ENCODE measurements at places on chromosomes 16 and 17.

GRCh38 chr17:80204626-80205468, 15.3 kb downstream of the SGSH start:
- no peak for DNase-seq

- no peak for DNase-seq
These were observed 137.8 kb downstream of the CYB561 start for GRCh38 chr17:63308272-63308671.

- no peak for DNase-seq
These were observed 78.8 kb downstream of the GNAO1 start for GRCh38 chr16:56269811-56270684.

DNA sequence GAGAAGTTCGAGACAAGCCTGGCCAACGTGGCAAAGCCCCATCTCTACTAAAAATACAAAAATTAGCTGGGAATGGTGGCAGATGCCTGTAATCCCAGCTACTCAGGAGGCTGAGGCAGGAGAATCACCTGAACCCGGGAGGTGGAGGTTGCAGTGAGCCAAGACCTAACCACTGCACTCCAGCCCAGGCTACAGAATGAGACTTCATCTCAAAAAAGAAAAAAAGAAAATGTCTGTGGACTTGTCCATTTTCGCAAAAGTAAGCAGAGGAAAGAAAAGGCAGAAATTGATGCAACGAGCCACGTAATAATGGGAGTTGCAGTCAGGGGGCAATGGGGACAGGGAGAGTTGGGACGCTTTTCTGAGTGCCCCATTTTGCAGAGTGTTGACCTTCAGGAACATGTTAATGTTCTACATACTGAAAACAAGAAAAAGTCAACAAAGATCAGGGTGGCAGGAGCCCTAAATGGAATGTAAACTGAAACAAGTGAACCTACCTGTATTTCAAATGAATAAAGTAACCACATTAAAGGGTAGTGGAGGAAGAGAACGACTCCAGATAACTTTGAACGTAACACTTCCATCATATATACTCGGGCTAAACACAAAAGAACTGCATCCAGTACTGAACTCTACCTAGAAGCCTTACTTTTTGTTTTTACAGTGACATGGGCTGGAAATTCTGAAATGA, 76.4 kb downstream of the CNGB1 start:
- no peak for DNase-seq

GRCh38 chr16:9885876-9886275, 296.4 kb downstream of the GRIN2A start:
- no peak for DNase-seq

DNA sequence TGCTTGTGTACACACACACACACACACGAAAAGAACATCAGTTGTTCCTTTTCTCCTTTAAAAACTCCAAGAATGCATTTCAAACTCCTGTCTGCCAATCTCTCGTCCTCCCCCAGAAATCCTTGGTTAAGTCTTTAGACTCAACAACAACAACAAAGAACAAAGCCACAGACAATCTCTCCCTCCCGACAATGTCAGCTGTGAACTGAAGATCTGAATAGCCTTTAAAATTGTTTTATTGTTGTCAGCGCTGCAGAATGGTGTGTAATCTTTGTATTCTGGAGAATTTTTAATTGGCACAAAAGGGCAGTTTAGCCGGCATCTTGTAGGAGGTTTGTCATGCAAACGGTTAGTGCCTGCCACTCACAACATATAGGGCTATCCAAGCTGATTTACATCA, 219.5 kb downstream of the MSI2 start:
- no peak for DNase-seq

DNA sequence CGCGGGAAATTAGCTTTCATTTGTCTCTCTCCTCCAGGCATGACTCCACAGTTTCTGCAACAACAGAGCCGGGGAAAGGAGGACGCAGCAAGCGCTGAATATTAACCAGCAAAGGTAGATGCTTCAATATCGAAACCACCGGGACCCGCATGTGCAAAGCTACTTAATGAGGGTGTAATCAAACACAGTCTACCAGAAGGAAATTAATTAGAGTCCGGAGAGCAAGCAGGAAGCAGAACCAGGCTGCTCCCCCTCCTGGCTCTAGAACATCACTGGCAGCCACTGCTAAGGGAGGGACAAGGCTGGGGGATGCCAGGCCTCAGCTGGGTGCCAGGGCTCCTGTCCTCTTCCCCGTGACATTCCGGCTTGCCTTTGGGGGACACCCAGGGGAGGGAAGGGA, 21.7 kb downstream of the LRRC75A start:
- no peak for DNase-seq

DNA sequence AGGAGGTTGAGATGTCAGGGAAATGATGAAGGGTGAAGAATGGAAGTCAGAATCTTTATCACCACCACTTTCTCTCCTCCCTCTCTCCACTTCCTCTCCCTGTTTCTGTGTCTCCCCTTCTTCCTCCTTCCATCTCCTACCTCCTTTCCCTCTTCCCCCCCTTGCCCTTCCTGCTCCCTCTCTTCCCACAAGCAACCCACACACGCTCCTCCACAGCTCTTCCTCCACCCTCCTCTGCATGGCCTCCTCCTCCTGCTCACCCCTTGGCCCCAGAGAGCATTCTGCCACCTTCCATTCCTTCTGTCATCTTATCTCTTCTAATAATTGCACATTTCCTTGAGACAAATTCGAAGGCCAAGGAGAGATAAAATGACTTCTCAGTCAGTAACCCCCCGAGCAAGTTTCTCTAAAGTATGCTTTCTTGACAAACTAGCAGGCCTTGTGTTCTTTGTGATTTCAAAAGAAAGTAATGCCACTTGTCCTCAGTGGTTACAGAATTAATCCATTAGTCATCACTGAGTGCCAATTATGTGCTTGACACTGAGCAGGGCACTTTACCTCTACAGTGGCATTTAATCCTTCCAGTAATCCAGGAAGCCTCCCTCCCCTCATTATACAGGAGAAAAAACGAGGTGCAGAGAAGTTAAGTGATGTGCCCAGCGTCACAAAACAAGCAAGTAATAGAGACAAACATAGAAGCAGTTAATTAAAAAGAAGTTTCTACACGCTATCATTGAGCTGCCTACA, 72.3 kb upstream of the CCL1 start:
- no peak for DNase-seq

GRCh38 chr17:66548158-66548557, 245.7 kb downstream of the PRKCA start:
- no peak for DNase-seq

DNA sequence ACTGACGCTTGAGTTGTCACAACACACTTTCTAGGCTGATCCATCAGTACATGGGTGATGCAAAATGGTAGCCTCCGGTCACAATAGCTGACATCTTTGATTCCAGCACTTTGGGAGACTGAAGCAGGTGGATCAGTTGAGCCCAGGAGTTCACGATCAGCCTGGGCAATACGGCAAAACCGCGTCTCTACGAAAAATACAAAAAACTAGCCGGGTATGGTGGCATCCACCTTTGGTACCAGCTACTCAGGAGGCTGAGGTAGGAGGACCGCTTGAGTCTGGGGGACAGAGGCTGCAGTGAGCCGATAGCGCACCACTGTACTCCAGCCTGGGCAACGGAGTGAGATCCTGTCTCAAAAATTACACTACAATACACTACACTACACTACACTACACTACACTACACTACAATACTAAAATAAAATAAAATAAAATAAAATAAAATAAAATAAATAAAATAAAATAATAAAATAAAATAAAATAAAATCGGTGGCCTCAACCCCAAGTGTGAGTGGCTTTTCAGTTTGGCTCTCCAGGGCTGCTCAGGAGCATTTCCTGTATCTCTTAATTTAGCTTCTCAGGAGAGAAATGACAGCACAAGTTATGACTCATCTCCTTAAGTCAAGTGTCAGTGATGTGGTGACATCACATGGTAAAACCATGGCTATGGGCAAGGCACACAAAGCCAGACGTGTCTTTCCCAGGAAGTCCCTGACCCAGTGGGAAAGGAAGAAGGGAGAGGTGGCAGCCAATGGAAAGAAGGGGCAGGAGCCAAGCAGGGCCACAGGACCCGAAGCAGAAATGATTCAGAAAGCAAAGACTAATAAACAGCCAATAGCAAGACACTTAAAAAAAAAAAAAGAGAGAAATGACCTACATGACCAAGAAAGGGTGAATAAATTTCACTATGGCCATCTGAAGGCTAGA, 75.3 kb upstream of the TBC1D3K start:
- DNase-seq: no peak

GRCh38 chr16:86517652-86518258, 7.4 kb downstream of the FOXF1 start:
- DNase-seq: no peak

DNA sequence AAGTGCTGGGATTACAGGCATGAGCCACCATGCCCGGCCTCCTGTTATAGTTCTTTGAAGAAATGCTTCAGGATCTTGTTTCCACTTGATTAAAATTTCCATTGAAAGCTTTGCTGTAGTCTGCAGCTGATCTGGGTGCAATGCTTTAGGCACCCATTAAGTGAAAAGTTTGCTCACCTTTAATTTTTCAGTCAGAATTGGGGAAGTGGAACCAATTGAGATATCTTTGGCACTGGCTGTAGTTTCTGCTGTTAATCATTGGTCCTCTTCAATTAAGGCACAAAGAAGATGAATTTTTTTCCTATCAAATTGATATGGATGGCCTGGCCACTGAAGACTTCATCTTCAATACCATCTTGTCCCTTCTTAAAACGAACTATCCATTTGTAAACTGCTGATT, 336.1 kb upstream of the TBX2 start:
- DNase-seq: no peak

DNA sequence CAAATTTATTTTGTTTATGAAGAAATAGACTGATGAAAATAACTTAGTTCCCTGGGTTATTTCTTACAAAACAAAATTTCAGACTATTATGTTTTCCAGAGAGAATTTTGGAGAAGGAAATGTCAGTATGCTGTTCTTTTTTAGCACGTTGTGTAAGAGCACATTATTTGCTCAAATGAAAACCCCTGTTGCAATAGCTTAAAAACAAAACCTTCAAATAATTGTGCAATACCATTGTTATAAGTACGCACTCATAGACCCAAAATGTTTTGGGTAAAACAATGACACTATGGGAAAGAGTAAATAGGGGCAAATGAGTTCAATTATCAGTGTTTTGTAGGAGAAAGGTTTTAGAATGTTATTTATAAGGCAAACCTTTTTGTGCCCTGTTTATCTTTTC, 18.2 kb downstream of the VMP1 start:
- no peak for DNase-seq

DNA sequence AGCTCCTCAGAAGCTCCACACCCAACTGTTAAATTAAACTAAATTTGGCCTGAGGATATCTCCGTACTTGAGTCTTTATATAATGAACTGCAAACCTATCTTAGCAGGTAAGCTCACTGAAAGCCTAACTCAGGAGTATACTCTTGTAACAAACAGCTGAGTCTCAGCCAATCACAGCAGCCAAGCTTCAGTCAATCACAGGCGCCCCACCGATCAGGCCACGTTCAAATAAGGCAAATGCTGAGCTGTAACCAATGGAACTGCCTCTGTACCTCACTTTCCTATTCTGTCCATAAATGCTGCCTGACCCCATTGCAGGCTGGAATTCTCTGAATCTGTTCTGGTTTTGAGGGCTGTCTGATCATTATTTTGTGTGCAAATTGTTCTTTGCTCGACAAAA, 93.0 kb upstream of the CES5A start:
- no peak for DNase-seq

GRCh38 chr16:65142276-65142675, 20.4 kb upstream of the CDH11 start:
- no peak for DNase-seq

- DNase-seq: peak; percentile 25
These were observed at the start of gene MMP28 for GRCh38 chr17:35795007-35795870. MMP28 (minus strand) TSS chr17:35795641; CDS start chr17:35795377, 264 bp downstream.

DNA sequence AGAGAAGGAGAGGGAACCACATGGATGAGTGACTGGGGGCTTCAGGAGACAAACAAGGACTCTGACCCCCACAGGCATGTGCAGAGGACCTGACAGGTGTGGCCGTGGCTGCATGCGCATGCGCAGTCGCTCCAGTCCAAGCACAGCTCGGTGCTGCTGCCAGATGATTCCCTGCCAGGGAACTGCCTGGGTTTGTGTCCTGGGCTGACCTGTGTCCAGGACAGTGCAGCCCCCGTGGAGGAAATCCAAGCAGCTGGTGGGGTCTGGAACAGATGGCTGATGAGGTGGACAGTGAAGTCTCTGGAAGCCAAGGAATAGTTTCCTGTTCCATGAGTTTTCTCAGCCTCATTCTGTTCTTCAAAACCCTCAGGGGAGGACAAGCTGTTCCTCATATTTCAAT, 27.3 kb downstream of the LASP1 start:
- no peak for DNase-seq

DNA sequence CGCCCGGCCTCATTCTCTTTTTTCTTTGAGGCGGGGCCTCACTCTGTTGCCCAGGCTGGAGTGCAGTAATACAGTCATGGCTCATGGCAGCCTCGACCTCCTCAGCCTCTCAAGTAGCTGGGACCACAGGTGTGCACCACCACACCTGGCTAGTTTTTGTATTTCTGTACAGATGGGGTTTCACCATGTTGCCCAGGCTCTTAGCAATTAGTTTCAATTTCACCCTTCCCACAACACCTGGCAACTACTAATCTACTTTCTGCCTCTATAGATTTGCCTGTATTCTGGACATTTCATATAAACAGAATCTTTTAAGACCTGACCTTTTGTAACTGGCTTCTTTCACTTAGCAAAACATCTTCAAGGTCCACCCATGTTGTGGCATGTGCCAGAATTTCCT, 8.0 kb upstream of the NT5M start:
- no peak for DNase-seq

GRCh38 chr17:13096291-13096690, 78.5 kb upstream of the ELAC2 start:
- DNase-seq: no peak

- no peak for DNase-seq
These were observed 151.7 kb downstream of the ANKFN1 start for GRCh38 chr17:56305007-56305406.

GRCh38 chr16:87850009-87851006, 19.0 kb downstream of the SLC7A5 start:
- no peak for DNase-seq

DNA sequence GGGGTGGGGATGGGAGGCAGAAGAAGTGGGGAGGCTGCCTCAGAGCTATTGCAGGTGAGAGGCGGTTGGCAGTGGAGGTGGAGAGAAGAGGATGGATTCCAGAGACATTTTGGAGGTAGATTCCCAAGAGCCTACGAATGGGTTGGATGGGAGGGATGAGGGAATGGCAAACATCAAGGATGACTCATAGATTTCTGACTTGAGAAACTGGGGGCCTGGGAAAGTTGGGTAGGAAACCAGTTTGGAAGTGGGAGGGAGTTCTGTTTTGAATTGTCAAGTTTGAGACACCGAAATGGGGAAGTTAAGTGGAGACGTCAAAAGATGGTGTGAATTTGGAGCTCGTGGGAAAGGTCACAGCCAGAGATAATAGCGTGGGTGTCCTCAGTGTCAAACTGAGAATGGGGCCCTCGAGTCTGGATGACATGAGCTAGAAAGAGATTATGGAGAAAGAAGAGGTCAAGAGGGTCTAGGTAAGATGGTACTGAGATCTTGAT, 6.2 kb upstream of the CYLD start:
- no peak for DNase-seq

GRCh38 chr16:3071655-3072054, 6.2 kb downstream of the IL32 start:
- DNase-seq: no peak

All from NCI-H2107 (cell line).